ENCODE measurements at places on chromosomes 3 and 15.

DNA sequence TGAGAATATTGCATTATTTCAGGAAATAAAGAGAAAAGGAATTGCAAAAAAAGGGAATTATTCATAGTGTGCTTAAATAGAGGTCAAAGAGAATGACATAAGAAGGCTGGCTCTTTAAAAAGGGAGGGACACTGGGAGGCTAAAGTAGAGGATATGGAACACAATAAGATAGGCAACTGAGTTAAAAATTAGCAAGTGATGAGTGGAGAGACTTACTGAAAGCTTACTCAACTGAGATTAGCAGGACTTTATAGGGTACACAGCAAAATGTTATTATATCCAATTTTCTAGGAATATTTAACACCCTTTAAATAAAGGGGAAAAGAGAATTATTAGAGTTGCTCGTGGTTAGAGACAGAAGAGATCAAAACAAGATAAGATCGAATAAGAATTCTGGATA, 375.2 kb downstream of the LSAMP start:
- no peaks in the 10 kb centered on the region for H3K36me3 ChIP-seq
- H3K4me1 ChIP-seq = no peaks in the 10 kb centered on the region
- H3K27me3 ChIP-seq = no peaks in the 10 kb centered on the region
- no peak overlapping the region for H3K27ac ChIP-seq
- no peak overlapping the region for H3K4me3 ChIP-seq

GRCh38 chr3:139455855-139456254, 20.5 kb downstream of the RBP2 start:
- no peak for DNase-seq
- H3K4me3 ChIP-seq = no peak overlapping the region
- H3K4me1 ChIP-seq = no peaks in the 10 kb centered on the region

DNA sequence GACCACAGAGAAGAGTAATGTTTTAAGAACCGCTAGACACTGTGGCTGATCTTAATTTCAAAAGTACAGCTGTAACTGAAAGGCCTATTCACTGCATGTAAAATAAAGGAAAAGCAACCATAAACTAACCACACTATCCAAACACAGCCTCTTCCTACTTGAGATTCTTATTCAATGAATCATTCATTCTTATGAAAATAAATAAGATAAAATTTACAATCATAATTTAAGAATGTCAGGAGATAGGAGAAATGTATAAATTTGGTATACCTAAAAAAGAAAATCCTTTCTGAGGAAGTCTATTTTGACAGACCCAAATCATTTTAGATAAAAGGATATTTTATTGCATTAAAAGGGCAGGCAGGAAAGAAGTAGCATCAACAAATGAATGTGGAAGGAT, 533.5 kb upstream of the ZNF385D start:
- DNase-seq = no peak
- no peaks in the 10 kb centered on the region for H3K36me3 ChIP-seq

DNA sequence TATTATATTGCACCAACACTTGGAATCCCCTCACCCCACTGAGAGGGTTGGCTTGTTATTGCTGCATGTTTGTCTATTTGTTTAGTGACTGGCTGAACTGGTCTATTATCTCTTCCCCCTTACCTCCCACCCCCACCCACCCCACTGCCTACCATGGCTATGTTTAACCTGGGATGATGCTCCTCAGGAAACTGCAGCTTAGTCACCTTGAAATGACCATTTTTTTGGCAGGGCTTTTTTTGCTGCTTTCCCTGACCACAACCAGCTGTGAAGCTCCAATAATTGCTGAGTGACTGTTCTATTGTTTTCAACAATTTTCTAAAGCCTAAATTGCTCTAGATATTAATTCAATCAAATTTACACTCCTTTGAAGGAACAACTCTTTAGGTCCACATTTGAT, 137.9 kb upstream of the CADM2 start:
- no peak for DNase-seq
- no peaks in the 10 kb centered on the region for H3K4me1 ChIP-seq
- H3K27ac ChIP-seq = no peak overlapping the region
- H3K4me3 ChIP-seq = no peak overlapping the region
- no peaks in the 10 kb centered on the region for H3K27me3 ChIP-seq
- H3K36me3 ChIP-seq = no peaks in the 10 kb centered on the region

- no peak for DNase-seq
- H3K4me1 ChIP-seq = no peaks in the 10 kb centered on the region
- no peaks in the 10 kb centered on the region for H3K36me3 ChIP-seq
- no peaks in the 10 kb centered on the region for H3K27me3 ChIP-seq
These were observed 46.8 kb downstream of the PDHB start for GRCh38 chr3:58386626-58387365.

GRCh38 chr3:175664911-175665310, 805.8 kb downstream of the NAALADL2 start:
- H3K4me1 ChIP-seq = no peaks in the 10 kb centered on the region
- H3K27ac ChIP-seq = no peak overlapping the region
- H3K4me3 ChIP-seq = no peak overlapping the region
- no peak for DNase-seq
- no peaks in the 10 kb centered on the region for H3K27me3 ChIP-seq

- H3K36me3 ChIP-seq = no peaks in the 10 kb centered on the region
- no peak overlapping the region for H3K27ac ChIP-seq
These were observed 154.3 kb upstream of the ARPP21 start for GRCh38 chr3:35484929-35485530.

GRCh38 chr3:194128202-194128918, 7.6 kb upstream of the HES1 start:
- H3K27me3 ChIP-seq = no peaks in the 10 kb centered on the region
- H3K4me1 ChIP-seq = peaks cover 7% of the 10 kb centered on the region
- no peak for DNase-seq
- no peaks in the 10 kb centered on the region for H3K36me3 ChIP-seq
- H3K4me3 ChIP-seq = no peak overlapping the region

GRCh38 chr3:189961522-189962161, 159.1 kb downstream of the P3H2 start:
- no peaks in the 10 kb centered on the region for H3K36me3 ChIP-seq
- no peak overlapping the region for H3K27ac ChIP-seq
- DNase-seq = peak; percentile 75
- H3K4me1 ChIP-seq = no peaks in the 10 kb centered on the region
- no peaks in the 10 kb centered on the region for H3K27me3 ChIP-seq

GRCh38 chr15:58909616-58910015, 23.9 kb downstream of the SLTM start:
- no peak overlapping the region for H3K27ac ChIP-seq
- no peaks in the 10 kb centered on the region for H3K36me3 ChIP-seq
- H3K4me1 ChIP-seq = no peaks in the 10 kb centered on the region

- H3K36me3 ChIP-seq = no peaks in the 10 kb centered on the region
- no peak overlapping the region for H3K4me3 ChIP-seq
- no peaks in the 10 kb centered on the region for H3K27me3 ChIP-seq
- no peak overlapping the region for H3K27ac ChIP-seq
- no peak for DNase-seq
These were observed 21.4 kb upstream of the LEO1 start for GRCh38 chr15:51992953-51993352.

- H3K27me3 ChIP-seq = no peaks in the 10 kb centered on the region
- H3K27ac ChIP-seq = no peak overlapping the region
- no peaks in the 10 kb centered on the region for H3K36me3 ChIP-seq
- no peaks in the 10 kb centered on the region for H3K4me1 ChIP-seq
- no peak overlapping the region for H3K4me3 ChIP-seq
These were observed 856 bp downstream of the NPAP1 start for GRCh38 chr15:24676431-24676830.

GRCh38 chr3:185767002-185767688, 57.7 kb downstream of the IGF2BP2 start:
- H3K4me1 ChIP-seq = no peaks in the 10 kb centered on the region
- no peak overlapping the region for H3K4me3 ChIP-seq
- DNase-seq = no peak
- H3K27ac ChIP-seq = no peak overlapping the region
- no peaks in the 10 kb centered on the region for H3K36me3 ChIP-seq
- no peaks in the 10 kb centered on the region for H3K27me3 ChIP-seq

- no peak for DNase-seq
- no peak overlapping the region for H3K4me3 ChIP-seq
- H3K27ac ChIP-seq = no peak overlapping the region
- H3K36me3 ChIP-seq = peaks cover 33% of the 10 kb centered on the region
- peaks cover 5% of the 10 kb centered on the region for H3K4me1 ChIP-seq
- no peaks in the 10 kb centered on the region for H3K27me3 ChIP-seq
These were observed 4.6 kb downstream of the DPP8 start for GRCh38 chr15:65512807-65513416.

DNA sequence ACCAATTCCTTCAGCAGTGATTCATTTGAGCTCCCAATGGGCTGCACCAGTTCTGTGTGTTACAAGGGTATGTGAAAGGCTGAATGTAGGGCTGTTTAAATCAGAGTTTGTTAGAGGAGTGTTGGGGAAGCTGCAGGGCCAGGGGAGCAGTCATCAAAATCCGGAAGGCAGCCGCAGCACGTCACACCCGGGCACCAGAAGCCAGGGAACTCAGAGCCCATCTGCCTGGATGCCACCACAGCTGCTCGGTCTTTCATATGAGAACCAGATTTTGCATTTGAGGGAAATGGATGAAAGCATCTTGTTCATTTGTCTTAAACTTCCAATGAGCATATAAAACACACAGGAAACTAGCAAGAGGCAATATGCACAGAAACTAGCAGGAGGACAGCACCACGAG, 24.2 kb upstream of the NEO1 start:
- no peak for DNase-seq
- H3K27ac ChIP-seq = no peak overlapping the region
- no peaks in the 10 kb centered on the region for H3K4me1 ChIP-seq

- H3K36me3 ChIP-seq = no peaks in the 10 kb centered on the region
- no peaks in the 10 kb centered on the region for H3K27me3 ChIP-seq
- peak; percentile 97 for DNase-seq
- peaks cover 5% of the 10 kb centered on the region for H3K4me1 ChIP-seq
- no peak overlapping the region for H3K4me3 ChIP-seq
These were observed 78.6 kb downstream of the ABHD5 start for GRCh38 chr3:43769097-43769884.

- H3K36me3 ChIP-seq = no peaks in the 10 kb centered on the region
- no peak for DNase-seq
- H3K27ac ChIP-seq = no peak overlapping the region
- H3K4me1 ChIP-seq = no peaks in the 10 kb centered on the region
- H3K27me3 ChIP-seq = no peaks in the 10 kb centered on the region
These were observed 361.4 kb downstream of the CHL1 start for GRCh38 chr3:557972-558371.

DNA sequence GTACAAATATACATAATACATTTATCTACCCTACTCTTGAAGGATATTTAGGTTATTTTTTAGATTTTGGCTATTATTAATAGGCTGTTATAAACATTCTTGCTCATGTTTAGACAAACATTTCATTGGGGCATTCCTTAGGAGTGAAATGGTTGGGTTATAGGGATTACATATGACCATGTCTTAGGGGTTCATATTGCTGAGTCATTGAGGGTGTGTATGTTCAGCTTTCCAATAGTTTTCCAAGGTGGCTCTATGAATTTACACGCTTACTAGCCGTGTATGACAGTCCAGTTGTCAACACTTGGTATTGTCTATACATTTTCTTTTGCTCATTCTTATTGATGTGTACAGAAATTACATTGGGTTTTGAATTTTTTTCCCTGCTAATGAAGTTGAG, 125.8 kb downstream of the OXSM start:
- no peak overlapping the region for H3K27ac ChIP-seq
- no peak for DNase-seq
- no peaks in the 10 kb centered on the region for H3K4me1 ChIP-seq
- H3K4me3 ChIP-seq = no peak overlapping the region
- no peaks in the 10 kb centered on the region for H3K27me3 ChIP-seq
- no peaks in the 10 kb centered on the region for H3K36me3 ChIP-seq

- no peaks in the 10 kb centered on the region for H3K4me1 ChIP-seq
- H3K4me3 ChIP-seq = no peak overlapping the region
- no peak for DNase-seq
These were observed 38.4 kb downstream of the GTF2E1 start for GRCh38 chr3:120780977-120781376.

DNA sequence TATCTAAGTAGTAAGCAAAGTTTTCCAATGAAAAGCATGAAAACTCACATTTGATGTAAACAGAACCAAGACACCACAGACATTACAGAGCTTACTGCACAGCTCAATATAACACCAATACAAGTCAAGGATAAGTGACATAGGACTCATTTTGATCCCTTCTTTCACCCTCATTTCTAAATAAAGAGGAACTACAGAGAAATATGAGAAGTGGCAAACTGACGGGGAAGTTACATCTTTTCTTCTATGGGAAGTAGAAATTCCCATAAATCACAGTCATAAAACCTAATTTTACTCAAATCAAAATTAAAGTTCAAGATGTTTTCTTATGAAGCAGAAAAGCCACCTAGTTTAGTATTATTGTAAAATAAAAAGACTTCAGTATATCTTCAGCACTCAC, 3.8 kb downstream of the ATG3 start:
- peaks cover 7% of the 10 kb centered on the region for H3K36me3 ChIP-seq
- no peak overlapping the region for H3K27ac ChIP-seq
- H3K4me1 ChIP-seq = no peaks in the 10 kb centered on the region
- DNase-seq = no peak
- no peaks in the 10 kb centered on the region for H3K27me3 ChIP-seq

- H3K4me3 ChIP-seq = peak within 1 kb of the TSS; percentile 59
- H3K36me3 ChIP-seq = no peaks in the 10 kb centered on the region
- peaks cover 36% of the 10 kb centered on the region for H3K27me3 ChIP-seq
- peaks cover 30% of the 10 kb centered on the region for H3K4me1 ChIP-seq
- DNase-seq = peak; percentile 22
These were observed at the start of gene CAMK2N2 for GRCh38 chr3:184261270-184261853. Gene CAMK2N2 (minus strand): TSS chr3:184261553. CDS start chr3:184261285, 268 bp downstream.

GRCh38 chr3:84444726-84445521, 513.9 kb upstream of the CADM2 start:
- no peaks in the 10 kb centered on the region for H3K27me3 ChIP-seq
- no peaks in the 10 kb centered on the region for H3K4me1 ChIP-seq
- no peak overlapping the region for H3K27ac ChIP-seq
- no peak for DNase-seq

GRCh38 chr15:52303093-52303772, 7.6 kb upstream of the MYO5C start:
- H3K36me3 ChIP-seq = no peaks in the 10 kb centered on the region
- no peak for DNase-seq
- H3K27ac ChIP-seq = no peak overlapping the region

DNA sequence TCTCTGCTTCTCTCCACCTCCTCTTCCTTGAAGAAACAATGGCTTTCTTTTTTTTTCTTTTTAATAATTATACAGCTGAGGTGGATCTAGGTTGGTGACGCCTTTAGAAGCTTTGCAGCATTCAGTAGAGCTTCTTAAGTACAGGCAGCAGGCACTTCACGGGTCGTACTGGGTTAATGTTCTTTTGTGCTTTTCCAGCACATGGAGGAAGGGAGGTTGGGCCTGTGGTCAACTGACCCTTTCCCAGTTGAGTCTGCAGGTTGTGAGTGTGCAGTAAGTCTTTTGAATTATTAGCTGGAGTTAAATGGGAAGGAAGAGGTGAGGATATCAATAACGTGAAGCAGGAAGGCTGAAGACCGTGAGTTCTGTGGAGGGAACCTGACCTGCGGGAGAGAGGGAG, 7.0 kb downstream of the TRAK1 start:
- no peak overlapping the region for H3K27ac ChIP-seq
- no peaks in the 10 kb centered on the region for H3K36me3 ChIP-seq
- DNase-seq = no peak
- H3K4me3 ChIP-seq = no peak overlapping the region
- H3K27me3 ChIP-seq = no peaks in the 10 kb centered on the region
- no peaks in the 10 kb centered on the region for H3K4me1 ChIP-seq

GRCh38 chr3:9248522-9249271, 749 bp downstream of the SRGAP3 start:
- no peaks in the 10 kb centered on the region for H3K4me1 ChIP-seq
- no peak overlapping the region for H3K27ac ChIP-seq
- no peaks in the 10 kb centered on the region for H3K27me3 ChIP-seq
- H3K4me3 ChIP-seq = peak overlapping the region; percentile 65
- H3K36me3 ChIP-seq = no peaks in the 10 kb centered on the region

Measured in Peyer's patch (tissue), 4 donors.